SK-MEL-5 (cell line): ENCODE measurements at places on chromosomes 5 and 9. TPM values are rescaled to one million over a fixed set of nuclear protein-coding genes. Genes with fewer than 3 reads are reported as not detected.

Gene CD72
- total RNA-seq, result 0.43 and 0.63 TPM in 2 replicates

- no peak for DNase-seq
These were observed 301.4 kb upstream of the RFX3 start for GRCh38 chr9:3827175-3827574.

GRCh38 chr5:96114736-96115135 lies 153.1 kb upstream of the ELL2 start:
- no peak for DNase-seq

GRCh38 chr5:166961028-166961427 lies 1330.4 kb upstream of the WWC1 start:
- DNase-seq, result peak; percentile 6

DNA sequence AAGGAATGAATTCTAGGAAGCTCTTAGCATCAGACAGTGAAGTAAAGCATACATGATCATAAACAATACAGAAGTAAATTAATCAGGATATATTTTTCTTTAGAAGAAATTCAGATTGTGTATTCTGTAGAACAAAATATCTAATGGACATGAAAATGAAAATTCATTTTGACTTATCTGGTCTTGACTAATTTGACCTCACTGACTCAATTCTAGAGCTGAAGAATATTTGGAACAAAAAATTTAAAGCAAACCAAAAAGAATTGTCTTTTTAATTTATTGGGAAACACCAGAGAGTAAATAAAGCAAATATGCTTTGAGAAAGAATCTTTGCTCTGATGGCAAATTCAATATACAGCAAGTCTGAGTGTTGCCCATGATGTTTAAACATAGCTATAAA lies 2.8 kb upstream of the PPP2CA start:
- DNase-seq, result no peak

Gene SAP30L
- total RNA-seq, result 21.1 and 25.9 TPM in 2 replicates

Gene NUP214
- total RNA-seq, result 12.7 and 13.2 TPM in 2 replicates

Gene TMC1
- 0.18 TPM in 1 of 2 replicates, not detected in the other for total RNA-seq

GRCh38 chr9:112247090-112247489 lies 72.0 kb upstream of the SUSD1 start:
- DNase-seq, result no peak

Gene SLC1A1
- total RNA-seq, result 1.4 and 1.6 TPM in 2 replicates

DNA sequence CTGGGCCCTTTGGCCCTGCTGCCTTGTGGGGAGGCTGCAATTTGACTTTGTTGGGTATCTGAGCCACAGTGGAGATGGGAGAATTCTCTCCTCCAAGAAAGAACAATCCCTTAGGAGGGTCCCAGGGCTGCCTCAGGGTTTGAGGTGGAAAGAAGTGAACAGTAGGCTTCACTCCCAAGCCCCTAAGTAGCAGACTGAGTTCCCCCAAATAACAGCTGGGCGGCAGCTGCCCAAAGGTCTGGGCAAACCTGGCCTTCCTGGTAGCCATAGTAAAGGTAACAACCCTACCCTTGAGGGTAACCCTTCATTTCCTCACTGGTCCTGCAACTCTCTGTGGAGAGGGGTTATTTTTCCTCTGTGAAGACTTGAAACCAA lies 746 bp downstream of the RGS3 start:
- DNase-seq, result no peak

DNA sequence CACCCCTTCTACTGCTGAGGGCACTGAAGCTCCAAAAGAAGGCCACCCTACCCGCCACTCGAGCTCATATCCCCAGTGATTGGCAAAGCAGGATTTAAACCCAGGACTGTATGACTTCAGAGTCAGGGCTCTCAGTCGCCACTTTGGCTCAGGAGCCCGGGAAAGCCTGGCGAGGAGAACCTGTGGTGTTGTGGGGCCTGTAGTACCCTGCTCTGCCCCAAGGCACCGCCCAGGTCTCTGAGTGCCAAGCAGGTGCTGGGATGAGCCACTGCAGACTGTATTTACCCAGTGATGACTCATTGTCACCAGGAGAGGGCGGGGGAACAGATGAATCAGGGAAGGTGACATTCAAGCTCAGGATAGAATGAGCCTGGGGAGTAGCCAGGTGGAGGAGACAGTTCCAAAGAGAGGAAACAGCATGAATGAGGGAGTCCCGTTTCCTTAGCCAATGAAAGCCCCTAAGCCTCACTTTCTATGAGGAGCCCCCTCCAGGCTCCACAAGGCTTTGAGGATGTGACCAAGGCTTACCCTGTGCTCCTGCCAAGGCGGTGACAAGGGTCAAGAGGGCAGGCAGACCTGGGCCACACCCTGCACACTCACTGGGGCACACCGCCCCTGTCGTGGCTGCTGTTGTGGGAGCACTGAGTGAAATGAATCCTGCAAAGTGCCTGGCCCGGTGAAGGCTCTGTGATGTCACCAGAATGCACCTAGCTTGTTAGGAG lies 17.8 kb upstream of the DPM2 start:
- DNase-seq, result peak; percentile 55

- no peak for DNase-seq
These were observed 1.1 kb downstream of the NTNG2 start for GRCh38 chr9:132162764-132163456.

DNA sequence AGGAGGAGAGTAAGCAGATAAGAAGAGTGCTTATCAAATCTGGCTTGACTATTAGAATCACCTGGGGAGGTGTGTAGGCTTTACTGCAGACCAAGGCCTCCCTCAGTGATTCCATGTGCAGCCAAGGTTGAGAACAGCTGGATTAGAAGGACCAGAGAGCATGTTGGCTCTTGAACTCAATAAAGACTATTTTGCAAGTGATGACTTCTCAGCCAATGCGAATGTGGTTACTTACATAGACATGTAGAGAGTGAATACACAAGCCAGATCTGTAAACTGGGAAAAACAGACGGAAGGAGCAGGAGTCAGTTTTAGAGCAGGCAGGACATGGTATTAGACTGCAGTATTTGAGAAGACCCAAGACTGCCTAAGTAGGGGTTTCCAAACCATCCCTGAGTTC lies 48.5 kb downstream of the MAMDC2 start:
- no peak for DNase-seq

Gene LIX1
- total RNA-seq, result not detected in 2 replicates

DNA sequence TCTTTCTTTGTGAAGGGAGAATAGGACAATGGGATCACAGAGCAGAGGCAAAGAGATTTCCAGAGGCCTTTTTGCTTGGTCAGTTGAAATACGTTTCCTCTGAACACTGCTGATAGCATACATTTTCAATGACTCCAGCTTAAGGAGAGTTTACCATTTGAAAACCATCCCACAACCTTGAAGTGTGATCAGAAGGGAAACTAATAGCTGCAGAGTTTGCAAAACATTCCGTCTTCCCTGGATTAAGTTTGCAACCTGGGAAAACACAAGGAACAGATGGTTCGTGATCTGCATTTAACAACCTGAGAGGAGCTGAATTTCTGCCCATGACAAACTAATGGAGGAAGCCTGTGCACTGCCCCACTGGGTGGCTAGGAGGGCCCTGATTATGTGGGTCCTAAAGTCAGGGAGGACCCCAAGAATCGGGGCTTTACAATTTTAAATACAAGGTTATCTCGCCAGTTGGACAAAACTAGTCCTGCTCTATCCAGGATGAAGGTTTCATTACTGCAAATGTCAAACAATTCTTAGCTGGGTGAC lies 35.6 kb downstream of the MTX3 start:
- no peak for DNase-seq

Gene SH3GL2
- not detected in 2 replicates for total RNA-seq

Gene C9orf153
- total RNA-seq, result 0.98 TPM in 1 of 2 replicates, not detected in the other

DNA sequence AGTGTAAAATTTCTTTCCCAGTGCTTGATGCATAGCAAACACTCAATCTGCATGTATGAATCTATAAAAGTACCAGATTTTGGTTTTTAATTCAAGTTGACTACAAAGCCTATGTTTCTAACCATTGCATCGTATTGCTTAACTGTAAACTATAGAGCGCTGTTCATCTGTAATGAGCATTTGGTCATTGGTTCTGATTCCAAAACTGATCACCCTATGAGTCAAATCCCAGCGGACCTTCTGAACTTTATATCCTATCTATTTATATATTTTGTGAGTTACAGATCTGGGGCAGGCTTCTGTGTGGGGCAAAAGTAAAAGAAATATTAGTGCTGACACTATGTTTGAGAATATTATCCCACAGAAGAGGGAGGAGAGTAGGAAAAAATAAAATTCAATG lies 305.7 kb upstream of the TNC start:
- DNase-seq, result no peak

- DNase-seq, result no peak
These were observed 397.7 kb downstream of the TMEM38B start for GRCh38 chr9:106092083-106092482.

- DNase-seq, result no peak
These were observed 15.7 kb downstream of the FAM151B start for GRCh38 chr5:80503641-80504040.

Gene LHX3
- not detected in 2 replicates for total RNA-seq

Gene IL12B
- total RNA-seq, result not detected in 2 replicates

DNA sequence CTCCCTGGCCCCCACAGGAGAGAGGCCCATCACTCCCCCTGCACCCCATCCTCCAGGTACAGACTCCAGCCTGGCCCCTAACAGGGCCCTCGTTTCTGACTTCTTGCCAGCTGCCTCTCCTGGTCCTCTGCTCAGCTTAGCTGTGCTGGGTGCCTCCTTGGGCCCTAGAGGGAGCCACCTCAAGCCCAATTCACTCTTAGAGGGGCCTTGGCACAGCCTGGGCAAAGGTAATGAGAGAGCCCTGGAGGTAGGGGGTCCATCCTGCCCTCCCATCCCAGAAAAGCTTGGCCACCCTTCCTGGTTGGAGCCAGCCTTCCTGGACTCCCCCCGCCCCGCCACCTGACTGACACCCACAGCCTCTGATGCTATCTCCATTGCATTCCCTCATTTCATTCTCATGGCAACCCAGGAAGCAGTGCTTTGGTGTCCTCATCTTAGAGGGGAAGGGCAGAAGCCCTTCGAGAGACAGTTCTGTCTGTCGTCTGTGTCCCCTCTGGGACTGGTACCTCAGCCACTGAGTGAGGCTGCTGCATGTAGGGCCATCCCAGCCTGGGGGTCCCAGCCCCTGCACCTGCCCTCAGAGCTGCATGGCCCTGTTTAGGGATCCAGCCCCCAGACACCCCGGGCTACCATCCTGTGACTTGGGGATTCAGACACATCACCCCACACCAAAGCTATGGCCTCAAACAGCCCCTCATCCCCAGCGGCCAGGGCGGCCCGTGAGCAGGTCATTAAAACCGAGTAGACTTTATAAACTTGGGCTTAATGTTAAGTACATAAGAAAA lies 95.5 kb downstream of the BARX1 start:
- DNase-seq, result peak; percentile 20

Gene CDC20B
- 0.21 and 0.35 TPM in 2 replicates for total RNA-seq

Gene SEMA5A
- total RNA-seq, result 38.1 and 39.0 TPM in 2 replicates

Gene TLR4
- 1.9 and 3.0 TPM in 2 replicates for total RNA-seq

Gene SMIM3
- total RNA-seq, result 6.9 and 9.5 TPM in 2 replicates

Gene LCN15
- 0.05 and 0.21 TPM in 2 replicates for total RNA-seq

GRCh38 chr9:23496489-23497136 lies 329.4 kb downstream of the ELAVL2 start:
- DNase-seq, result no peak

DNA sequence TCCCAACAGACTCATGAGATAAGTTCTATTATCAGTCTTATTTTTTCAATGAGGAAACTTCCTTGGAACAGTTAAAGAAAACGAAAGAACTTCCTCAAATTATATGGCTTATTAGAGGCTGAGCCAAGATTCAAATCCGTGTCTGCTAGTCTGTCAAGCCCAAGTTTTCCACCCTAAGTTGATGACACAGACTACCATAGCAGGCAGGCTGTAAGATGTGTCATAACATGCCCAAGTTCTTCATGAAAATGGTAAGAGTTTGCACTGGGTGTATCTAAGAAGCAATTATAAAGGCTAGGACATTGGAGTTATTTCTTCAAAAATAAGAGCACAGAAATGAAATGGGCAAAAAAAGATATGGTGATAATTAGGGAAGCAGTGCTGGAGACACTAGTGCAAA lies 634.5 kb downstream of the BRINP1 start:
- no peak for DNase-seq

DNA sequence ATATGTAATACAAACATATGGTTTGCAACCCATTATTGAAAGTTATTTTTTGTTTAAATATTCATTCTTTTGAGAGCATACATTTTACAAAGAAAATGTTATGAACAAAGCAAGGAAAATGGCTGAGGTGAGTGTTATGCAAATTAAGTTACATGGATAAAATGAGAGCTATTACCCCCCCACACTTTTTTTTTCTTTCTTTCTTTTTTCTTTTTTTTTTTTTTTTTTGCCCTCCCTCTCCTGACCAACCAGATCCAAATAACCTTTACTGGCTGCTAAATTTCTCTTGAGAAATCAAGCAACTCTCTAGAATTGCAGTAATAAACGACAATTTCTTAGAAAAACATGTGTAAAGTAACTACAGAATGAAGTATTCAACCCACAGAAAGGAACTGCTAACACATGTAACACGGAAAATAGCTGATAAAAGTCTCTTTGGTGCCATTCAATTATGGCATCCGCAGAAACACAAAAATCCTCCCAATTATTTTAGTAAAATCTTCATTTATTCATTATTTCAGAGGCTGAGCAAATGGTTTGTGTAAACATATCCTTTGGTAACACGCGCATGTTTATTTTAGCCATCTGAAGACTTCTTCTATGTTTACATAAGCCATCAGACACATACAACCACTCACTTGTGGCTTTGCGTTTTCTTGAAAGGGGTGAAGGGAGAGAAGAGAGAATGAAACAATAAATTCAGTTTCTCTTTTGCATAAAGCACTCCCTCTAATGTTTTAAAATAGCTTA lies 216.1 kb downstream of the NFIB start:
- no peak for DNase-seq

DNA sequence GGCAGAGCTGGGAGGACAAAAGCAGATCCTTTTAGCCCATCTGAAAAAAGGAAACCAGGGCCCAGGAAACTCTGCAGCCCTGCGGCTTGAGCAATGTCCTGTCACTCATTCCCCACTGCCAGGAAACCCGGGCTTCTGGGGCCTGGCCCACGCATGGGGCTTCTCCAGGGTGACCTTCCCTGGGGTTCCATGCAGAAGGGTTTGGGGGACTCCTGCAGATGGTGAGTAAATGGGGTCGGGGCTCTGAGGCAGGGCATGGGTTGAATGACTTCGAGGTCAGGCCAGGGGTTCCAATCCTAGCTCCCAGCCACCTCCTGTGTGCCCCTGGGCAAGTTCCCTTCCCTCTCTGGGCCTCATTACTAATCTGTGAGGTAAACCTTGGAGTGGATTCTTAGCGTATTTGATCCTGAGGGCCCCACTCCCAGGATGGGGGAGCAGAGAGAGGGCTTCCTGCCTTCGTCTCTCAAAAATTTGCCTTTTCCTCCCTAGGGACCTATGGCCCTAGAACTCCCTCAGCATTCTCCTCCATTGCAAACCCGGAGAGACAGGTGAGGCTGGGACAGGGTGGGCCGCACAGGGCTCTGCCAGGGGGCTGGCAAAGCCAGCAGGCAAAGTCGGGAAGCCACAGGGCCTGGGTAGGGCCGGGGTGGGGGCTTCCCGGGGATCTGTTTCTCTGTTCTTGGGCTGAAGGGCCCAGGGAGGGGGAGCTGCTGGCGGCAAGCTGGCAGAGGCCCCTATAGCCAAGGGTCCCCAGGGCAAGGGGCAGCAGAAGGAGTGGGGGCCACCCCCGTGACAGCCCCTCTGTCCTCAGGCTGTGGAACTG lies 25.8 kb downstream of the ADGRD2 start:
- DNase-seq, result no peak

- no peak for DNase-seq
These were observed 225.8 kb downstream of the PAX5 start for GRCh38 chr9:36808251-36808650.
